Right atrium auricular region (tissue), 2 donors: ENCODE measurements at places on chromosomes 6 and 20. TPM values are rescaled to one million over a fixed set of nuclear protein-coding genes. Genes with fewer than 3 reads are reported as not detected.

- no peak overlapping the region for H3K27ac ChIP-seq
- H3K27me3 ChIP-seq = no peaks in the 10 kb centered on the region
- H3K4me3 ChIP-seq = no peak overlapping the region
These were observed 46.5 kb upstream of the MYLIP start for GRCh38 chr6:16082361-16082760.

DNA sequence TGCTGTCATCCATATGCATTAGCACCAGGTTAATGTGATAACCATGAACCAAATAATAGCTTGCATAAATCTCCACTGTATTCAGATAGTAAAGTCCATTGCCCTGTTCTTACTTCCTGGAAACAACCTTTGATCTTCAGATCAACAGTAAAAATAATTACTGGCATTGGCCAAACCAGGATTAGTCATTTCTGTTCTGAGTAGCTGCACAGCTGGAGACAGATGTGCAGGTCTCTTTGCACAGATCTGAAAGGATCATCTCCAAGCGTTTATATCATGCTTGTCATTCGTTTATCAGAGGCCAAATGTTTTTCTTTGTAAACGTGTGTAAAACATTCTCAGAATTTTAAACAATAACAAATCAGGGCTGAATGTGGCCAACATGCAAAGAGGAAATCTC is 134.4 kb upstream of the HMGCLL1 start:
- no peak overlapping the region for H3K27ac ChIP-seq
- H3K27me3 ChIP-seq = no peaks in the 10 kb centered on the region
- H3K4me1 ChIP-seq = no peaks in the 10 kb centered on the region
- no peak for DNase-seq

DNA sequence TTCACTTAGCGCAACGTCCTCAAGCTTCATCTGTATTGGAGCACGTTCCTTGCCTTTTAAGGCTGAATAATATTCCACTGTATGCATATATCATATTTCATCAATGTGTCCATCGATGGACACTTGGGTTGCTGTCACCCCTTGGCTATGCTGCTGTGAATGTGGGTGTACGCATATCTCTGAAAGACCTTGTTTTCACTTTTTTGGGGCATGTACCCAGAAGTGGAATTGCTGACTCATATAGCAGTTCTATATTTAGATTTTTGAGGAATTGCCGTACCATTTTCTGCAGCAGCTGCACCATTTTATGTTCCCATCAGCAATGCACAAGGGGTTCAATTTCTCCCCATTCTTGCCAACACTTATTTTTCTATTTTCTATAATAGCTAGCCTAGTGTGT is 22.8 kb upstream of the SLC23A2 start:
- no peak overlapping the region for H3K4me3 ChIP-seq
- no peaks in the 10 kb centered on the region for H3K36me3 ChIP-seq
- no peak for DNase-seq
- no peaks in the 10 kb centered on the region for H3K4me1 ChIP-seq
- no peak overlapping the region for H3K27ac ChIP-seq
- no peaks in the 10 kb centered on the region for H3K27me3 ChIP-seq

GRCh38 chr6:113489952-113490746 is 367.0 kb upstream of the MARCKS start:
- DNase-seq = no peak
- no peak overlapping the region for H3K4me3 ChIP-seq
- H3K27me3 ChIP-seq = no peaks in the 10 kb centered on the region
- no peaks in the 10 kb centered on the region for H3K36me3 ChIP-seq
- H3K4me1 ChIP-seq = no peaks in the 10 kb centered on the region

- DNase-seq = no peak
- no peak overlapping the region for H3K4me3 ChIP-seq
- H3K36me3 ChIP-seq = no peaks in the 10 kb centered on the region
- no peak overlapping the region for H3K27ac ChIP-seq
- no peaks in the 10 kb centered on the region for H3K27me3 ChIP-seq
These were observed 283.9 kb downstream of the UBE3D start for GRCh38 chr6:82781620-82782204.

GRCh38 chr6:146962329-146962728 is 241.9 kb upstream of the STXBP5 start:
- H3K4me1 ChIP-seq = no peaks in the 10 kb centered on the region
- DNase-seq = no peak
- H3K27ac ChIP-seq = no peak overlapping the region
- H3K4me3 ChIP-seq = no peak overlapping the region

DNA sequence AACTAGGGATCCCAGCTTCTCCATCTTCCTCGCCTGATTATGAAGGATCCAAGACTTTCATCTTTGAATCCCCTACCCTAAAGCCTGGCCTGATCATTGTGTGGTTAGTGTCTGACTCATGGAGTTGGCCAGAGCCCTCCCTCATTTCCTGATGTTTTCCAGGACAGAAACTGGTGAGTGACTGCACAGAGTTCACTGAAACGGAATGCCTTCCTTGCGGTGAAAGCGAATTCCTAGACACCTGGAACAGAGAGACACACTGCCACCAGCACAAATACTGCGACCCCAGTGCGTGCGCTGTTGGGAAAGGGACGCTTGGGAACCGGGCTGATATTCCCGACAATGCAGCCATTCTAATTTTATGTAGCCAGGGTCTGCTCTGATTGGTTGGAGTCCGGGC is 4.0 kb downstream of the CD40 start:
- no peaks in the 10 kb centered on the region for H3K36me3 ChIP-seq
- H3K27me3 ChIP-seq = no peaks in the 10 kb centered on the region
- peaks cover 36% of the 10 kb centered on the region for H3K4me1 ChIP-seq
- no peak for DNase-seq

GRCh38 chr20:10519361-10520046 is 84.4 kb downstream of the SLX4IP start:
- no peak for DNase-seq
- no peak overlapping the region for H3K4me3 ChIP-seq
- H3K27me3 ChIP-seq = no peaks in the 10 kb centered on the region
- H3K27ac ChIP-seq = no peak overlapping the region
- H3K36me3 ChIP-seq = no peaks in the 10 kb centered on the region
- H3K4me1 ChIP-seq = peaks cover 20% of the 10 kb centered on the region

DNA sequence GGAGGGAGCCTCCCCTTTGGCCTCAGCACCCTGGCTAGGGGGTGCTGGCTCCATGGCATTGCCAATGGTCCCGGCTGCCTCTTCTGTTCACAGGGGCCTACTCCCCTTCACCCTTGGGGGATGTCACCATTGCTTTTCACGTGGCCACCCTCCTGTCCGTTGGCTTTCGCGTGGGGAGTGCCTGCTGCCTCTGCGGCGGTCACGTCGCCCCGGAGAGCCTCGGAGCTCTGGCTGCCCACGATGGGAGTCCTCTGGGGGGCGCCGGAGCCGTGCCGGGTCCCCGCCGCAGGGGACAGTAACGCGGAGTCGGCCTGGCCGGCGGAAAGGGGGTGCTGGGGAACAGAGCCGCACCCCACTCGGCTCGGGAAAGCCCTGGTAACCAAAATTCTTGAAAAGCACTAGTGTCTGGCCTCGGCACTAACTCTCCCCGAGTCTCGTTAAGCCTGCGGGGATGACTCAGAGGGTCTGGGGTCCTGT is 661 bp upstream of the HEBP2 start:
- no peaks in the 10 kb centered on the region for H3K27me3 ChIP-seq
- H3K36me3 ChIP-seq = peaks cover 27% of the 10 kb centered on the region
- peaks cover 12% of the 10 kb centered on the region for H3K4me1 ChIP-seq
- H3K4me3 ChIP-seq = peak overlapping the region; percentile 91

DNA sequence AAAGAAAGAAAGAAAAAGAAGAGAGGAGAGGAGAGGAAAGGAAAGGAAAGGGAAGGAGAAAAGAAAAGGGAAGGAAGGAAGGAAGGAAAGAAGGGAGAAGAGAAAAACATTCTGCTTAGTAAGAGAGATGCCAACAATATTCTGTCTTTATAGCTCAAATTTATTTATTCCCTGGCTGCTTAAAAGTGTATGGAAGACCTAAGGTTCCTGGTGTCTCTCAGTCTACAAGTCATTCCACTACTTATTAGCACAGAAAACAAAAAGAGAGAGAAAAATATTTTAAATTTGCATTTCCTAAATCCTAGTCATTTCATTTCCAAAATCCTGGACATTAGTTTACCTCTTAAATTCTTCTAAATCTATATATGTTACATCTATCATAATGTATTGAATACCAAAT is 53.6 kb upstream of the GJE1 start:
- H3K36me3 ChIP-seq = no peaks in the 10 kb centered on the region
- H3K4me1 ChIP-seq = no peaks in the 10 kb centered on the region

- no peaks in the 10 kb centered on the region for H3K27me3 ChIP-seq
- H3K4me1 ChIP-seq = no peaks in the 10 kb centered on the region
- no peak for DNase-seq
- no peaks in the 10 kb centered on the region for H3K36me3 ChIP-seq
- no peak overlapping the region for H3K4me3 ChIP-seq
- H3K27ac ChIP-seq = no peak overlapping the region
These were observed 348.1 kb upstream of the SOX4 start for GRCh38 chr6:21245488-21245887.

DNA sequence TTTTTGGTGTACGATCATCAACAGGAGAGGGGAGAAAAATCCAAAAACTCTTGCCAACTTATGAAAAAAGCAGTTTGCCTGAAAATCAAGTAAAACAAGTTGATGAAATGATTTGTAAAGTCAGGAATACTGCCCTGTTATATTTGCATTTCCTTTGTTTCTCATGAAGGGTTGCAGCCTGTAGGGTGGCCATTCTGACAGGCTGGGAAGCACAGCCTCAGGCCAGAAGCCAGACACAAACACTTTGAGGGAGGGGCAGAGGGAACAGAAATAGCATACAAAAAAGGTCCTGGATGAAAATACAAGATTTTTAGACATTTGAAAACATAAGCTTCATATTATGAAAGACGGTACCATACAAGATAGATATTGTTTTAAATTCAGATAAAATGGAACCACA is 109.8 kb downstream of the DTNBP1 start:
- DNase-seq = no peak
- H3K27ac ChIP-seq = no peak overlapping the region
- no peaks in the 10 kb centered on the region for H3K36me3 ChIP-seq

DNA sequence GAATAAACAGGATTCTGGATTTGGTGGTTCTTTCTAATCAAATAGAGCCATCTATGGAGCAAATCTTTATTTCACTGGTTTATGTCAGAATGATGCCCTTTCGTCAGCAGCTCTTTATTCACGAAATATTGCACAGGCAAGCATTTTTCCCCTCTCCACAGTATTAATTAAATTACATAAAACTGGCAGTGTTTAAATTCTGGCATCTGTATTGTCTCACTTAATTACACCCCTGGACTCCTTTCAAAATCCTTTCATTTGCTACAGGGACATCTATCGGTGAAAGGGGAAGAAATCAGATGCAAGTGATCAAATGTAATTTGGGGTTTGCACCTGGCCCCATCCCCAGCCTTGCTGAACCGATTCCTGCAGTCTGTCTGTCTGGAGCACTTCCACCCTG is 801.9 kb downstream of the QKI start:
- no peaks in the 10 kb centered on the region for H3K36me3 ChIP-seq
- no peaks in the 10 kb centered on the region for H3K4me1 ChIP-seq
- DNase-seq = no peak
- no peak overlapping the region for H3K4me3 ChIP-seq
- H3K27me3 ChIP-seq = no peaks in the 10 kb centered on the region

DNA sequence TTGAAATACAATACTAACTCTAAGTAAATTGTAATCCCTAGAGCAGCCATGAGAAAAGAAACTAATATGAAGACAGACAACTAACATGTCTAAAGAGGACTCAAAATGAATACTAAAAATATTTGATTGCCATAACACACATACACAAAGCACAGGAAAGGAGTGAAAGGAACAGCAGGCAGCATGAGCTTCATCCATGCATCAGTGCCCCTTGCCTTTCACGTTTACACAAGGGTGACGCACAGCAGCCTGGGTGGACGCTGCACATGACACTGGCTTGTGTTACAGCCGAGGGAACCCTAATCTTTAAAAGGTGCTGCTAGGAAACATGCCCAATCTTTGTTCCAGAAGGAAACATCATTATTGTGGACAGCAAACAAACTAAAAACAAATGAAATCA is 123.5 kb downstream of the MAN1A1 start:
- no peaks in the 10 kb centered on the region for H3K4me1 ChIP-seq
- H3K4me3 ChIP-seq = no peak overlapping the region
- no peak for DNase-seq

DNA sequence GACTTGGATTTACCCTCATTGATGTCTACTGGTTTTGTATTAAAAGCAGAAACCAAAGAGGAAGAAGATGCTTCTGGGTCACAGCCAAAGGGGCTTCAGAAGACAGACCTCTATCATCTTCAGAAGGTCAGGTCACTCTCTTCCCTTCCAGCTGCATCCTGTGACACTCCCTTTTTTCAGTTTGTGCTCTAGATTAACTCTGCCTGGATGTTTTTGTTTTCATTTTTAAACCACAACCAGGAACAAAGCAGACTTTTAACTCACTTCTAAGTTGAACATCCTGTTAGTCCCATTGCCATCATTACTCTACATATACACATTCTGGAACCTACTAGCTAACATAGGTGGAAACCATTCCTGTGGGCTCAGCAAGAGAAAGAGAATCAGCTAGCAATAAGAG is 45.2 kb downstream of the AKIRIN2 start:
- H3K4me3 ChIP-seq = no peak overlapping the region
- H3K27me3 ChIP-seq = no peaks in the 10 kb centered on the region
- no peaks in the 10 kb centered on the region for H3K4me1 ChIP-seq
- no peak for DNase-seq
- H3K36me3 ChIP-seq = peaks cover 24% of the 10 kb centered on the region
- H3K27ac ChIP-seq = no peak overlapping the region

DNA sequence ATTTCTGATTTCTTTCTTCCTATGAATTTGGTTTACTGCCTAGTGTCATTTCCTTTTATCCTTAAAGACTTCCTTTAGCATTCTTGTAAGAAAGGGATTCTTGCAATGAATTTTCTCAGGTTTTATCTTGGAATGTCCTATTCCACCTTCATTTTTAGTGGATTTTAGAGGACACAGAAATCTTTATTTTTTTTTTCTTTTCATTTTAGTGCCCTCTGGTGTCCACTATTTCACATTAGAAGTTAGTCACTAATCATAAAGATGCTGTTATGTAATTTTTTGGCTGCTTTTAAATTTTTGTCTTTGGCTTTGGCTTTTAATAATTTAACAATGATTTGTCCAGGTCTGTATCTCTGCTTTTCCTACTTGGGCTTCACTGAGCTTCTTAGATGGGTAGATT is 28.1 kb downstream of the LMBRD1 start:
- no peaks in the 10 kb centered on the region for H3K36me3 ChIP-seq
- H3K4me3 ChIP-seq = no peak overlapping the region
- no peak overlapping the region for H3K27ac ChIP-seq
- no peaks in the 10 kb centered on the region for H3K27me3 ChIP-seq

- no peaks in the 10 kb centered on the region for H3K4me1 ChIP-seq
- no peak for DNase-seq
- no peaks in the 10 kb centered on the region for H3K27me3 ChIP-seq
- no peak overlapping the region for H3K4me3 ChIP-seq
These were observed 37.5 kb upstream of the BEND3 start for GRCh38 chr6:107152638-107153430.

- H3K36me3 ChIP-seq = no peaks in the 10 kb centered on the region
- no peak for DNase-seq
- peak overlapping the region; percentile 19 for H3K27ac ChIP-seq
- H3K4me1 ChIP-seq = peaks cover 6% of the 10 kb centered on the region
These were observed 43.6 kb upstream of the IER3 start for GRCh38 chr6:30787954-30788353.

The OARD1 gene
- 9.4 TPM for total RNA-seq

The FAM217A gene
- total RNA-seq = not detected

The PROKR2 gene
- total RNA-seq = not detected

The RFX6 gene
- total RNA-seq = not detected

The SIRPD gene
- not detected for total RNA-seq

The COL9A3 gene
- 5.7 TPM for total RNA-seq

The SYNJ2 gene
- total RNA-seq = 20.0 TPM

The HLA-DPA1 gene
- 60.5 TPM for total RNA-seq

The DYNLT2 gene
- total RNA-seq = 0.20 TPM

The SRMS gene
- not detected for total RNA-seq
